ENCODE measurements at places on chromosomes 1 and 21. TPM values are rescaled to one million over a fixed set of nuclear protein-coding genes. Genes with fewer than 3 reads are reported as not detected.
A peak's percentile ranks its signal among the peaks of the same experiment; 100 is the strongest.

DNA sequence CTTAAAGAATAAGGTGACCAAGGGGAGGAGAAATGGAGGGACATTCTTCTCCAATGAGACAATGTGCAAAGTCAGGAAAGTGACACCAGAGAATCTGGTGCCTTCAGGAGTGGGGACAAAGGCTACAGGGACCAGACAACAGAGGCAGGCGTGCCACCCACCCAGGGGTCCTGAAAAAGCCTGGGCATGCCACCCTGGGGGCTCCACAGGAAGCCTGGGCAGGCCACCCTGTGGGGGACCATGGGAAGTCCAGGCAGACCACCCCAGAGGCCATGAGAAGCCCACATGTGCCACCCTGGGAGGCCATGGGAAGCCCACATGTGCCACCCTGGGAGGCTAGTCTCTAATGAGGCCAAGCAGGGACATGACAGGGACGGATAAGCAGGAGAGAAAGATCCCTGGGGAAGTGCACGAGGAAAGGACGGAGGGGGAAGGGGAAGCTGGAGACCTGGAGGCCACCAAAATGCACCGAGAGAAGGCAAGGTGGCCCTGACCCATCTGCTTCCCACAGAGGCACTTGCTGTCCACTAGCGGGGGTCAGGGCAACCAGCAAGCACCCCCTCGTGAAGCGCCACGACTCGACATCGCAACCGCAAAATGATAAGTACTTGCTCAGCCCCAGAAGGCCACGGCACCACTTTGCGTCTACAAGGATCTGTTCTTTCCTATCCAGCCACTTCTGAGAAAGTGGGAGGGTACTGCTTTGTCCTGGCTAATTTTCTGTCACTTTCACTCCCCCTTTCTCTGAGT, 7.2 kb upstream of the PDE9A start:
- peaks cover 8% of the 10 kb centered on the region for H3K27me3 ChIP-seq
- H3K4me1 ChIP-seq: peaks cover 4% of the 10 kb centered on the region
- DNase-seq: no peak
- no peak overlapping the region for H3K4me3 ChIP-seq

FAM72B gene
- total RNA-seq: not detected

DCDC2B gene
- not detected for total RNA-seq

- DNase-seq: no peak
- H3K27me3 ChIP-seq: peaks cover 7% of the 10 kb centered on the region
Observed at GRCh38 chr21:14251336-14251735, 35.4 kb downstream of the RBM11 start.

ACTN2 gene
- total RNA-seq: 3,772 TPM

DNA sequence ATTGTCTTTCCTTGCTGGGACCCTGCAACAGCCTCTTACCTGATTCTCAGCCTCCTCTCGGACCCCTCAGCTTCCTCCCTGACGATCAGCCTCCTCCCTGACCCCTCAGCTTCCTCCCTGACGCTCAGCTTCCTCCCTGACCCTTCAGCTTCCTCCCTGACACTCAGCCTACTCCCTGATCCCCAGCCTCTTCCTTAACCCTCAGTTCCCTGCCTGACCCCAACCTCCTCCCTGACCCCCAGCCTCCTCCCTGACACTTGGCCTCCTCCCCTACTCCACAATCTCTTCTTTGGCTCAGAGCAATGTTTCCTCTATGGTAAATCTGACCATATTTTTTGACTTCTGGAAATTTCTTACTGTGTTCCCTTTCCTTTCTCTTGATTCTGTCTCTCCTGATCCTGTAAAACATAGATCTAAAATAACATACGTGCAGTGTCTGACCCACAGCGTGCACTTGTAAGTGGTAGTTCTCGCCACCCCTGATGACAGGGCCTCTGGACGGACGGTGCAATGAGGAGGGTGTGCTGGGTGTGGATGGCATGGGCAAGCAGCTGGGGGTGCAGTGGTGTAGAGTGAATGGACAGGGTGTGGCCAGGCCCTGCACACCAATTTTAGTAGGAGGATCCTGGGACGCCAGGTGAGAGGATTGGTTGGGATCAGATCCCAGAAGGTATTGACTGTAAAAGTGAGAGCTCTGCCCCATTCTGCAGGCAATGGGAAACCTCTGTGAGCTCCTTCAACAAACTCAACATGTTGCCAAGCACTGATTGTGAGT, 264.1 kb downstream of the FOXD2 start:
- H3K4me1 ChIP-seq: no peaks in the 10 kb centered on the region
- no peak overlapping the region for H3K27ac ChIP-seq
- no peak overlapping the region for H3K4me3 ChIP-seq
- H3K27me3 ChIP-seq: peaks cover 19% of the 10 kb centered on the region
- DNase-seq: no peak
- no peaks in the 10 kb centered on the region for H3K36me3 ChIP-seq

- DNase-seq: no peak
Observed at GRCh38 chr1:245987997-245988392, 519.1 kb downstream of the SMYD3 start.

DNA sequence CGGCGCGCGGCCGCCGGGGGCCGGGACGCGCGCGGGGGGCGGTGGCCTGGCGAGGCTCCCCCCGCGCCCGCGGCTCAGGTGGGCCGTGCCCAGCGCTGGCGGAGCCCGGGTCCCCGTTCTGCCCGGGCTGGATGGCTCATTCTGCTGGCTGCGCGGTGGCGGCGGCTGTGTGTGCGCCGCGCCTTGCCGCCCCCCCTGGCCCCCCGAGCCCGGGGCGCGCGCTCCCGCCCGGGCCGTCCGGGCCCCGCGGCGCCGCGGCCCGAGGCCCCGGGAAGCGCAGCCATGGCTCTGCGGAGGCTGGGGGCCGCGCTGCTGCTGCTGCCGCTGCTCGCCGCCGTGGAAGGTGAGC, at the start of gene EPHB2:
Gene EPHB2, plus strand, starts transcription at position 139 of the 349 bp plus-strand sequence. Its CDS starts 144 bp downstream, at position 283.
- no peaks in the 10 kb centered on the region for H3K27me3 ChIP-seq
- H3K4me3 ChIP-seq: peak within 1 kb of the TSS; percentile 49
- peaks cover 38% of the 10 kb centered on the region for H3K4me1 ChIP-seq
- no peak within 1 kb of the TSS for H3K27ac ChIP-seq
- H3K36me3 ChIP-seq: no peaks in the 10 kb centered on the region
- no peak for DNase-seq

DNA sequence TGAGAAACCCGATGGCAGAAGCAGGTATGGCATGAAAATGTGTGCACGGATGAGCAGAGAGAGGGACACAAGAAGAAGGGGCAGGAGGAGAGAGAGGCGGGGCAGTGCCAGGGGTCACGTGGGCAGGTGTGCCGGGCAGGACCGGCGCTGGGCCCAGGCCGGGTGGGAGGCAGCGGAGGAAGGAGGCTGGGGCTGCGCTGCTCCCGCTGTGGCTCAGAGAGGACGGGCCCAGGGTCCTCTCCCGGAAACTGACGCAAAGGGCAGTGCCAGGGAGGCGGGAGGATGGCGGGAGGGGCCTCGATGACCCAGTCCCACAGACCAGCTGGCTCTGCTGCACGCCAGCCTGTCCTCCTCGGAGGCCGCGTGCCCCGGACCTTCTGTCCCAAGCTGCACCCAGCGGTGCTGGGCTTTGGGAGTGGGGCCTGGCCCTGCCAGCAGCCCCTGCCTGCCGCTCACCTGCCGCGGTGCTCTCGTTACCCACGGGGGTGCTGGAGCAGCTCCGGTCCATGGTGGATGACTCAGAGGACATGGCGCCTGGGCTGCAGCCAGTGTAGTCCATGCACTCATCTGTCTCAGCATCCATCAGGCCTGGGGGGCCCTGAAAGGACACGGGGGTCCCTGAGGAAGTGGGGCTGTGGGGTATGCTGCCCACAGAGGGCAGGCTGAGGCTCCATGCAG, 153.9 kb downstream of the CASZ1 start:
- no peak for DNase-seq
- H3K27me3 ChIP-seq: peaks cover 21% of the 10 kb centered on the region
- H3K27ac ChIP-seq: no peak overlapping the region

- H3K27ac ChIP-seq: no peak overlapping the region
- no peaks in the 10 kb centered on the region for H3K36me3 ChIP-seq
- no peak for DNase-seq
- peak overlapping the region; percentile 58 for H3K4me3 ChIP-seq
- peaks cover 99% of the 10 kb centered on the region for H3K27me3 ChIP-seq
Observed at GRCh38 chr1:180230791-180231505, 884 bp downstream of the LHX4 start.

- H3K4me3 ChIP-seq: no peak overlapping the region
- H3K4me1 ChIP-seq: no peaks in the 10 kb centered on the region
- DNase-seq: no peak
- no peaks in the 10 kb centered on the region for H3K36me3 ChIP-seq
- no peak overlapping the region for H3K27ac ChIP-seq
Observed at GRCh38 chr1:20399196-20399595, 86.8 kb downstream of the CAMK2N1 start.

DNA sequence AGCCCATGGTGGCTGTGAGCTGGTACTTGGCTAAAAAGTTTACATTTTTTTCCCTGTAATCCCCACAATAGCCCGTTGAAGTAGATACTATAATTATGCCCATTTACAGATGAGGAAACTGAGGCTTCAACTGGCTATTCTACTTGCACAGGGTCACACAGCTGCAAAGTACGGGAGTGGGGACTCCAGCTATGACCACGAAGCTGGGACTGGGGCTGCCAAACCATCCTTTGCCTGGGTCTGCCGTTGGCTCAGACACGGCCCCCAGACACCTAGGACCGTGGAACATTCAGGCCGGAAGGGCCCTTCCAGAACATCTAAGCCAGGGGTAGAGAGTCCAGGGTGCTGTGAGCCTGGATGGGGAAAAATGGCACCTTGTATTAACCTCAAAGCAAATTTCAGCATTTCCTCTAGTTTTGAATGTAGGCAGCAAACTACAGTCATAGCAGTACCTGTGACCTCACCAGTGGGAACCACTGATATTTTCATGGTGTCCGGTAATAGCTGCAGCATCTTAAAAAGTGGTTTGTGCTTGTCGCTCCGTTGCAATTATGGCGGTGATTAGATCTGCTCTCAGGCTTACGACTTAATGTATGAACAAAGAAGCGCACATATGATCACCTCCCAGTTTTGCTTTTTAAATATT, 4.3 kb downstream of the TP73 start:
- H3K27me3 ChIP-seq: peaks cover 17% of the 10 kb centered on the region
- H3K4me3 ChIP-seq: no peak overlapping the region
- H3K27ac ChIP-seq: no peak overlapping the region
- DNase-seq: no peak
- H3K4me1 ChIP-seq: no peaks in the 10 kb centered on the region
- no peaks in the 10 kb centered on the region for H3K36me3 ChIP-seq

DNA sequence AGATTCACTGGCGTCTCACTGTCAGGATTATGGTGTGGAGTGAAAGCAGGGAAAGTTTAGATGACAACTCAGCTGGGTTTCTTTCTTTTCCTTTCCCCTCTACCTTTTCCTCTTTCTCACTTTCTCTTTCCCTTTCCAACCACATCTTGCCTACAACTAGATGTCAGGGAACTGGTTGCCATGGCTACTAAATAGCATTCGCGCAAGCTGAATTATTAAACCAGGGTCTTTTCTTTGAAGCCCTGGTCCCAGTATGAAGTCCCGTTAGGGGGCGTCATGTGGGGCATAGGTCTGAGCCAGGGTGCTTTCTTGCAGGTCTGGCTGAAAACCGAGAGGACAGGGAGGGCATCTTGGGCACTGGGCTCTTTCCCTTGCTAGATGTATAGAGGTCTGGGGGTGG, 168.4 kb upstream of the CACNA1E start:
- no peaks in the 10 kb centered on the region for H3K36me3 ChIP-seq
- no peak overlapping the region for H3K27ac ChIP-seq
- H3K27me3 ChIP-seq: peaks cover 70% of the 10 kb centered on the region
- no peak overlapping the region for H3K4me3 ChIP-seq
- H3K4me1 ChIP-seq: peaks cover 11% of the 10 kb centered on the region

DNA sequence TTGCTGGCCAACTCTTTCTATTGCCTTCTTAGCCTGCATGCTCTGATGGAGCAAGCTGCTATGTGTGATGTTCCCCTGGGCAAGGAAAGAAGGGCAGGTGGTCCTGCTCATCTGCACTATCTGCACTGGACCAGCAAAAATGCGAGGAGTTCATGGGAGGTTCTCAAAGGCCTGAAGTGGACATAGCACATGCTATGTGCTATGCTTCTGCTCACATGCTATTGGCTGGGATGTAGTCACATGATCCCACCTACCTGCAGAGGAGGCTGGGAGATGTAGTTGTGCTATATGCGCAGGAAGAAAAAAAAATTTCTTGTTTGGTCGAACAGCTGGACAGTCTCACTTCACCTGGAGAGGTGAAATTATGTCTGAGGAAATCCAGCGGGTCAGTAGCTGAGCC, 587.7 kb downstream of the MATN1 start:
- peaks cover 3% of the 10 kb centered on the region for H3K4me1 ChIP-seq
- H3K27me3 ChIP-seq: peaks cover 12% of the 10 kb centered on the region
- H3K4me3 ChIP-seq: no peak overlapping the region

- H3K4me1 ChIP-seq: no peaks in the 10 kb centered on the region
- H3K4me3 ChIP-seq: no peak overlapping the region
- no peak for DNase-seq
- no peak overlapping the region for H3K27ac ChIP-seq
- no peaks in the 10 kb centered on the region for H3K36me3 ChIP-seq
Observed at GRCh38 chr21:26465916-26466315, 107.2 kb downstream of the CYYR1 start.

AJAP1 gene
- 0.09 TPM for total RNA-seq

DNA sequence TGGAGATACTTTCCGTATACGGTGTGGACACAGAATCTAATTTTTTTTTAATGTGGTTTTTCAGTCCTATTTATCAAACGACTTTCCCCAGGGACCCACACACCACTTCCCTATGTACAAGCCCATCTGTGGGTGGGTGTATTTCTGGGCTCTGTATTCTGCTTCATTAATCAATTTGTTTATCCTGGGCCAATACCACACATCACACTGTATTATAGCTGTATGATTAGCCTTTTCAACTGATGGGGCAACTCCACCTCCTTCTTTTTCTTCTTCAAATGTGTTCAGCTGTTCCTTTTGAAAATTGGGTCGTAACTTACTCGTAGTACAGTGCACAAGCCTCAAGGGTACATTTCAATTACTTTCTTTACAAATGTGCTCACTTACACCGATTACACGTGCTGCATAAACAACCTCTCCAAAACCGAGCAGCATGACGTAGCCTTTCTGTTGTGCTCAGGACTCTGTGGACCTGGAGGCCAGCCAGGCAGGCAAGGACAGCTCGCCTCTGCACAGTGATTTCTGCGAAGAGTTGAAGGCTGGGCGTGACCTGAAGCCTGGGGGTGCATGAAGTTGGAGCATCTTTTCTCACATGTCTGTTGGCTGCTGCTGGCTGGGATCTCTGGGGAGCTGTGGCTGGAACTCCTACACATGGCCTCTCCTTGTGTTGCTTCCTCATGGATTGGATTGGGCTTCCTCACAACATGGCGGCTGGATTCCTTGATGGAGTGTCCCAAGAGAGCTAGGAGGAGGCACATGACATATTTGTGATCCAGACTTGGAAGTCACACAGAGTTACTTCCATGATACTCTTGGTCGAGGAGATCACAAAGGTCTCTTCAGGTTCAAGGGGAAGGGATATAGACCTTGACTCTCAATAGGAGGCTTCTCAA, 126.5 kb downstream of the CRYAA start:
- no peak overlapping the region for H3K27ac ChIP-seq
- H3K27me3 ChIP-seq: no peaks in the 10 kb centered on the region
- no peak overlapping the region for H3K4me3 ChIP-seq
- no peaks in the 10 kb centered on the region for H3K4me1 ChIP-seq
- H3K36me3 ChIP-seq: no peaks in the 10 kb centered on the region

RGS8 gene
- not detected for total RNA-seq

- H3K27ac ChIP-seq: no peak overlapping the region
- H3K4me1 ChIP-seq: peaks cover 16% of the 10 kb centered on the region
Observed at GRCh38 chr1:237440346-237440745, 398.4 kb downstream of the RYR2 start.

Measured in heart right ventricle (tissue), 16 donors.